ENCODE measurements at places on chromosomes 2 and 18.

GRCh38 chr2:31381601-31382000 is 32.9 kb downstream of the XDH start:
- DNase-seq, result no peak

DNA sequence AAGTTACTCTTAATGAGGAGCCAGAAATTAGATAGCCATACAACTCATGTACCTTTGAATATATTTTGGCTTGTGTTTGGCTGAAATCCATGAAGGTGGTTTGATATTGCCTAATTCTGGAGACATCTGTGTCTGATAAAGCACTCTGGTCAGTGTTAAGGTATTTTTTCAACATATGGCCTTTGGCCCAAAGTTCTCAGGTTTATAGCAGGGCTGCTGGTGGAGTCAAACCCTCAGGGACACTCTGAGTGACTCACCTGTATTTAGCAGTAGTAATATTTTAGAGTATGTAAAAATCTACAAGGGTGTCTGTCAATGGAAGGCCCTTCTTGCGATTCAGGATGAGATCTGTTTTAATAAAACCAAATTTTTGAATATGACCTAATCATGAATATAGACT is 666.5 kb downstream of the SLC4A3 start:
- DNase-seq, result no peak

GRCh38 chr18:55425698-55426097 is 162.3 kb downstream of the TCF4 start:
- no peak for DNase-seq

DNA sequence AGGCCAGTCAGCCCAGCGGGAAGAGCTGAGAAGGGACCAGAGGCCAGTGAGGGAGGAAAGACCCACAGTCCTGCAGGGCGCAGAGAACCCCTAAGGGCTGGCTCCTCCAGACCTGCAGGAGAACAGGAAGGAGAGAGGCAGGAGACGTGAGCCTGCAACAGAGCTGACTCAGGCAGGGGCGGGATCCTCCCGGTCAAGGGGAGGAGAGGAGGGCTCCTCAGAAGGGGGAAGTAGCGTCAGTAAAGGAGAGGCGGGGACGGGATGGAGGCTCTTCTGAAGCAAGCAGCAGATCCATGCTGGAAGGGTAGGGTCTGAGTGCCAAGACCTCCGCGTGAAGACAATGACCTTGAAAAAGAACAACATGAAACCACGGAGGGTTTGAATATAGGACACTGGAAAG is 50.8 kb downstream of the TRABD2A start:
- no peak for DNase-seq

GRCh38 chr2:59578349-59578748 is 975.1 kb downstream of the BCL11A start:
- no peak for DNase-seq

DNA sequence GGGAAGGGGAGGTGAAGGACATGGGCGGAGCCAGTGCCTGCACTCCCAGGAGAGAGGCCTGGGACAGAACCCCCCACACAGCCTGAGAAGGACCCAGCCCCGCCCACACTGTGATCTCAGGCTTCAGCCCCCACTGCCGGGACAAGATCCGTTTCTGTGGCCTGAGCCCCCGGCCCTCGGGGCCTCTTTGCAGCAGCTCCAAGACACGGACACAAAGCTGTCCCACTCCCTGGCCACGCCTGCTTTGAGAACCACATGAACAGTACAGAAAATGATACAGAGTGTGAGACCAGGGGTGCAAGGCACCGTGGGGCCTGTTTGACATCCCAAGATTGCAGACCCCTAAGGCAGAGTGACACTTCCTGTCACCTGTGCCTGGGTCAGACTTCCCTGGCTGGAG is 74.5 kb downstream of the TWIST2 start:
- no peak for DNase-seq

DNA sequence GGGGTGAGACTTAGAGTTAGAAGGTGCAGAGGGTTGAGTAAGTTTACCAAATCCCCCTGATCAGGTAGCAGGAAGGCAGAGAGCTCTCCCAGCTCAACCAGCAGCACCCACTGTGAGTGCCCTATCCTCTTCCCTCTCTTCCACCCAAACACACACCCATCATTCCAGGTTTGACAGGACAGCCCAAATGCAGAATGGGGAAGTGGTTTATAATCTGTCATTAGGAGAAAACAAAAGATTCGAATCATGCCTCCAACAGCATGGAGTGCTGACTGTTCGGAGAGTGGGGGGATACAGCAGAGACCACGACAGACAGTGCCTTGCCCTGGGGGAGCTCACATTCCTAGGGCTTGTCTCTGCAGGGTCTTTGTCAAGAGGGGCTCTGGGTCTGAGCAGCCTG is 11.7 kb downstream of the CXCR2 start:
- no peak for DNase-seq

GRCh38 chr2:112724591-112725525 is 4.0 kb downstream of the NT5DC4 start:
- peak; percentile 46 for DNase-seq

DNA sequence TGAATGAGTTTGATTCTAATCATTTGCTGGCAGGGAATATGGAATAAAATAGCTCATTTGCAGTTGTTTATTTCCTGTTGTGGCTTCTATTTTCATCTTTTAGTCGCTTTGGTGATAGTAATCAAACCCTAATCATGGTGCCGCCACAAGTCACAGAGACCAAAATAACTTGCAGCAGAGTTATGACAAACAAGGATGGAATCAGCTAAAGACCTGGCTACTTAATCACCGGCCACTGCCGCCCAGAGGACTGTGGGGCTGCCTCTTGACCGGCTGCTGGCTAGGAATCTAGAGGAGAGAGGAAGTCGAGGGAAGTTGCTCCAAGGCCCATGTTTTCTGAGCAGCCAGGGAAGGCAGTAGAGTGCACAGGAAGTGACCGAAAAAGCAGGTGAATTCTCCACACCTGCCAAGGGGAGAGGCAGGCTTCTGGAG is 5.1 kb upstream of the SMAD7 start:
- DNase-seq, result no peak
